Karpas-422 (cell line): ENCODE measurements at places on chromosomes 6 and 20.

- no peak for DNase-seq
Measured at GRCh38 chr6:13159300-13159699, 169.0 kb downstream of the TBC1D7 start.

GRCh38 chr20:45114465-45115385, at the start of gene WFDC5:
Gene WFDC5 (minus strand): TSS chr20:45115174. CDS start chr20:45115083, 91 bp downstream.
- DNase-seq: peak; percentile 52

GRCh38 chr6:30876039-30876730, 8.1 kb upstream of the DDR1 start:
- DNase-seq: no peak

GRCh38 chr20:25198663-25199383, 3.3 kb downstream of the ENTPD6 start:
- DNase-seq: no peak

- DNase-seq: no peak
Measured at GRCh38 chr6:158766621-158767455, 52.3 kb downstream of the EZR start.

DNA sequence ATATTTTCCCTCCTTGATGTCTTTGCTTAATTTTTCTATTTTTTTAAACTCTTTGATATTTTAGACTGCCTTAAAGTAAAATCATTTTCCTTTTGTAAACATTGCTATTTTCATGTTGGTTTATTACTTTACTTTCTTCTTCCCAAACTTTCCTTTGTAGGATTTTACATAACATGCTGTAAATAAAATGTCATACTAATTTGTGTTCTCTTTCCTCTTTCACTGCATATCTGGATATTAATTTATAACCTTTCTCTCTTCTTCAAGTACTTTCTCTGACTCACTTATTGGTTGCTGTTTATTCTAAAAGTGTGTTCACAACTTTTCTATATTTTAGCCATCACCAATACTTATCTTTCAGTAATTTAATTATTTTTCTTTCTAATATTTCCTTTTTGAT, 9.3 kb upstream of the POM121L2 start:
- no peak for DNase-seq

DNA sequence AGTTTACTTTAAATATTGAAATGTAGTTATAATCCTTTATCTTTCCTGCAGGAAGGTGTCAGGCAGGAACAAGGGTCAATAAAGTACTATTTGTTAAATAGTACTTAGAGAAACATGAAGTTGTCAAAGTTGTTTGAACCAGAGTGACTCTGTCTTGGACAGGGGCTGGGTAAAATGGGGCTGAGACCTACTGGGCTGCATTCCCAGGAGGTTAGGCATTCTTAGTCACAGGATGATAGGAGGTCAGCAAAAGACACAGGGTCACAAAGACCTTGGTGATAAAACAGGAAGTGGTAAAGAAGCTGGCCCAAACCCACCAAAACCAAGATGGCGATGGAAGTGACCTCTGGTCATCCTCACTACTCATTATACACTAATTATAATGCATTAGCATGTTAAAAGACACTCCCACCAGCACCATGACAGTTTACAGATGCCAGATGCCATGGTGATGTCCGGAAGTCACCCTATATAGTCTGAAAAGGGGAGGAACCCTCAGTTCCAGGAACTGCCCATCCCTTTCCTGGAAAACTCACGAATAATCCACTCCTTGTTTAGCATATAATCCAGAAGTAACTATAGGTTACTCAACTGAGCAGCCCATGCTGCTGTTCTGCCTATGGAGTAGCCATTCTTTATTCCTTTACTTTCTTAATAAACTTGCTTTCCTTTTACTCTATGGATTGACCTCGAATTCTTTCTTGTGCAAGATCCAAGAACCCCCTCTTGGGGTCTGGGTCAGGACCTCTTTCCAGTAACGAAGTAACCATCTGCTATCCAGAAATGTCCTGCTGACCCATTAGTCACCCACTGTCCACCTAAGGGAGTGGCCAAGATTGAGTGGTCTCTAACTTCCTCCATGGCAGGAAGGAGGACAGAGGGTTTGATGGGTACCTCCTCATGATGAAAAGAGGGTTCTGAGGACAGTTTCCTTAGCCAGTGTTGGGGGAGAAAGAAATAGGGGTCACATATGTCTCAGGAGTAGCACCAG, 19.6 kb downstream of the SLC22A2 start:
- DNase-seq: no peak

DNA sequence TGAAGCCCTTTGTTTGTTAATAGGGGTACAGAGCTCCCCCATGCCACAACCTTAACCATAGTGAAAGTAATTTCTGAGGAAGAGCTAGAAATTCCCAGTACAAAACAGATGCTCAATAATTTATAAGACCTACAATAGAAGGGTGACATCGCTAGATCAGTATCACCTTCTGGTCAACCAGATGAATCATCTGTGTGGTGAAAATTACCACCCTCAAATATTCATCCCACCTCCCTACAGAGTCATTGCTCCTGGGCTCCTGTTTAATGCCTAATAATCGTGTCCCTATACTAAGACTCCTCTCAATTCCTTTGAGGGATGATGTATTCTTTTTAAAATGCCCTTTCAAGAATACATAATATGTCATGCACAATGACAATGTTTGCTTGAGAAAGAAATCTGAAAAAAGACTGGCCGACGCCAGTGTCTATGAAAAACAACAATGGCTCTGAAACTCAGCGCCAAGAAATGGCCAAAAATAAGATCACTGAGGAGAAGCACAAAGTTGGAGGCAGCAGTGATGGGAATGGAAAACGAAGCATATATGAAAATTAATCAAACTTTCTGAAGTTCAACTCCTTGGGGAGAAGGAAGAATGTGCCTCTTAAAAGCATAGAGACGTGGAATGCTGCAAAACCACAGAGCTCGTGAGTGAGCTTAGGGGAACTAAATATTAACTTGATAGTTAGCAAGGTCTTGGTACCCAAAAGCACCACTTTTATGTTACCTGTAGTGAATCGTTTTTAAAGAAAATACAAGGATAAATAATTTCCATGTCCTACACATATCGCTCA, 11.0 kb upstream of the ADGRF5 start:
- DNase-seq: no peak

- peak; percentile 59 for DNase-seq
Measured at GRCh38 chr20:7980332-7981046, 39.1 kb downstream of the TMX4 start.

DNA sequence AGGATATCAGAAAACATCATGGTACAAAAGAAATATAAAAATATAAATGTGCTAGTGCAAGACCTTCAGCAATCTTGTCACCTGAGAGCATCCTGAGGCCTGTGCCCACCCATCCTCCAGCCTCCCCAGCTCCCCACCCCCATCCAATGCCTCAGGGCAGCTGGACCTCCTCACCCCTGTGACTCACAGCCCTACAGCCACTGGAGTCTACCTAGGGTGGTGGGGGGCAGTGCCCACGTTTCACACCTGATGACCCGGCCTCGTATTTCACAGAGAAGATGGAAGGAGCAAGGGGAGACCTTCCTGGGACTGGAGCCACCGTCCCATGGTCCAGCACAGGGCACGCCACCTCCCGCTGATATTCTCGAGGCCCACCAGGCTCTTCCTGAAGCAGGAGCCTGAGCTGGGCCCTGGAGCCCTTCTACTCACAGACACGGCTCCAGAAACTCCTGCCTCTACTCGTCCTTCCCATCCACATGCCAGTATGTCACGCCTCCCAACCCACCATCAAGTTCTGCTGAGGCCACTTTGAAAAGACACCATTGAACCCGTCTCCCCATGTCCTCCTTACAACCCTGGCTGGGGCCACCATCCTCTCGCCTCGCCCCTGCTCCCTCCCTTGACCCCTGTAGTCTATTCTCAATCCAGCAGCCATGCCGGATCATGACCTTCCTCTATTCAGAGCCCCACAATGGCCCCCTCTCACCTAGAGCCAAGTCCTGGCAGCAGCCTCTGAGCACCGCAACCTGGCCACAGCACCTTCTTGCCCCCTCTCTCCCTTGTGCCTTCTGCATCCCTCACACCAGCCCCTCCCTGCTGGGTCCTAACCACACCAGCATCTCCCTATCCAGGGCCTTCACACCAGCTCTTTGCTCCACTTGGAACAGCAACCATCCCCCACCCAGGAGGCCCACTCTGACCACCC, 13.3 kb downstream of the APMAP start:
- no peak for DNase-seq

- DNase-seq: no peak
Measured at GRCh38 chr6:34005901-34006531, 139.9 kb downstream of the GRM4 start.

DNA sequence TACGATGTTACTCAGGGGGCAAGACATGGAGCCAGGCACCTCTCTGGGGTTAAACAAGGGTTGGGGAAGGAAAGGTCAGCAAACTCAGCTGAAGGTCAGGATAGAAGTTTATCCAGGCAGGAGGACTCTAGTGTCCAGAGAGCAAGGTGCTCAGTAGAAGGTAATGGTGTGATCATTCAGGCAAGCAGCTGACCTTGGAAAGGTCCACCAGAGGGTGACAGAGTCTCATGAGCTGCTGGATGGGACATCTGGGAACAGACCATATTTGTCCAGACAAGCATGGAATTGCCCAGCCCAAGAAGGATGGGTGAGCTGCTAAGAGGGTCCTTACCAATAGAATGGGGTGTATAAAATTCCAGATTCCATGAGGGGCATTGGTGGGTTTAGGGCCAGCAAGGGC, 89.5 kb downstream of the MAP3K7 start:
- no peak for DNase-seq

DNA sequence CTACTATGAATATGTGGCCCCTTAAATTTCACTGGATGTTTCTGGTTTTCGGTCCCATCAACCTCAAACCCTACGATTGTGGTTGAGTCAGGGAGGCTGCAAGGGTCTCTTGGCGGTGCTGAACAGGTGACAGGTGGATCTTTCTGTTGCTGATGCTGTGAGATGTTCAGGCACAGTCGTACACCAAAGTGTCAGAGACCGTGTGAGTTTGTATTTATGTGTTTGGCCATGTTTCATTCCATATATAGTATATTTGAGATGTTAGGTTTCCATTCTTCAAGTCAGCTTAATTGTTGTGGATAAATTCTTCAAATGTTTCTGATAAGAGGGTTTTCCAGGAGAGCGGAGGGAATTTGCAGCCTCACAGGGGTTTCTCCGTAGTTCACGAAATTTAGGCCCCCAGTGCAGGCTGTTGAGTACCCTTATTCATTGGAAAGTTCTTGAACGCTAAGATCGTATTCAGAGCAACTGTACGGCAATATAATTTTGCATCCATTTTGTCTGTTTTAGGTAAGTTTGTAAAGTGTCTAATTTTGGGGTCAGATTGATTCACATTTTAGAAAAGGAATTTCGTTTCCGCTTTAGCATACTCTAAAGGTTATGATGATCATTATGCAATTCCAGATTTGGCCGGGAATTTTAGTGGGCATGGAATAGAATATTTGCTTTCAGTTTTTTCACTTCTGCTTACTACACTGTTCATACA, 1.2 kb downstream of the TAB2 start:
- peak; percentile 51 for DNase-seq

DNA sequence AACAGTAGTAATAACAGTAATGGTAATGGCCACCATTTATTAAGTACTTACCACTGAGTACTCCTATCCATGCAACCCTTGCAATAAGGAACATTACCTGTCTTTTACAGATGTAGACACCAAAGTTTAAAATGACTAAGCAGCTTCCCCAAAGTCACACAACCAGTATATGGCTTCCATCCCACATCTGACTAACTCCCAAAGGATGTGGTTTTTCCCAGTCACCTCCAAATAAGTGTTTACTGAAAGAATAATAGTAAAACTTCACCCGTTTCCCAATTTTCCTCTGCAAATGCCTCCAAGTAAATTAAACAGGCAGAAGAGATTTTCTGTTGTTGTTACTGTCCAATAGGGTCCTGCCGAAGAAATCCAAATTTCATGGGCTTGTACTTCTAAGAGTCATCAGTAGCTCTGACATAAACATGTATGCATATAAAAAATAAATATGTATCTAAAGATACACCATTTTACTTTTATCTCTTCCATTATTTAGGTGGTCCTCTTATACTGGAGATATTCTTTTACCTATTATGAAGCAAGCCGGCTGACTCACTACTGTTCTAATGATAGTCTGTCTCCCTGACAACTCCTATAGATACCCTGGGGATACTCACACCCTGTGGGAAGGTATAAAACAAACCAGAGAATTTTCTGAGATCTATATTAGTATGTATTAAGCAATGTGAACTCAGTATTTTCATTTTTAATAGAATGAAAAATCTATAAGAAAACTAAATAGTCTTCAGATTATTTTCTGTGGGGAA, 77.9 kb upstream of the ID4 start:
- DNase-seq: no peak

DNA sequence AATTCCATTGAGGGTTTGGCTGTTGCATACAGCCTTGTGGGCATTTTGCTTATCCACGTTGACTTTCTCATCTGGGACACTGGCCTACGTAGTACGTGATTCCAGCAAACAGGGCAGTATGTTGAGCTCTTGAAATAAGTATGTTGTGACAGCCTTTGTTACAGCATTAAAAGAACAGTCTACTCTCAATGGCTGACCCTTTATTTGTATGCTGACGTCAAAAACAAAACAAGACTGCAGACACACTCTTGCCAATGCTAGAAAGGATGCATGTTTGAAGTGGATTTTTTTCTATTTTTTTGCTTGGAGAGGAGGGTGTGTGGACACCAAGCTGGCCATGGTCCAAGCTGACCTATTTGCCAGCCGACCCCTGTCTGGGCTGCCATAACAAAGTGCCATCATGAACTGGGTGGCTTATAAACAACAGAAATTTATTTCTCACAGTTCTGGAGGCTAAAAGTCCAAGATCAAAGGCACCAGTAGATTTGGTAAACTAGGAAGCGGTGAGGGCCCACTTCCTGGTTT, 10.8 kb upstream of the SNHG17 start:
- DNase-seq: no peak

- peak; percentile 68 for DNase-seq
Measured at GRCh38 chr6:41460742-41461336, 85.3 kb upstream of the FOXP4 start.

- DNase-seq: no peak
Measured at GRCh38 chr6:105795913-105796517, 290.1 kb upstream of the PRDM1 start.

DNA sequence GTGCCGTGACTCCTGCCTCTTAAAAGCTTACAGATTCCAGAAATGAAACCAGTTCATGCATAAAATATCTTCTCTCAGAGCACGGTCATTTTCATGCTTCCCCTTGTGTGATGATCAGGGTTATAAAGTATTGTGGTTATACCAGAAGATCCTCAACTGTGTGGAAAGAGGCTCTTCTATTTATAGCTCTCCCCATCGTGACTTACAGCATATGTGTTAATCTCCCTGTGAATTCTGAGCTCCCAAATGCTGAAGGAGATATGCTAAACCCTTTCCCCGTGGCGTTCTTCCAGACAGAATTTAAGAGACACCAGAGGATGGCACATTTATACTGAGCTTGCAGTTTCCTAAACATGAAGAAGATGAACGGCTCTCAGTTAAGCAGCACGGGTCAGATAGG, 158.8 kb downstream of the CDH26 start:
- DNase-seq: no peak

DNA sequence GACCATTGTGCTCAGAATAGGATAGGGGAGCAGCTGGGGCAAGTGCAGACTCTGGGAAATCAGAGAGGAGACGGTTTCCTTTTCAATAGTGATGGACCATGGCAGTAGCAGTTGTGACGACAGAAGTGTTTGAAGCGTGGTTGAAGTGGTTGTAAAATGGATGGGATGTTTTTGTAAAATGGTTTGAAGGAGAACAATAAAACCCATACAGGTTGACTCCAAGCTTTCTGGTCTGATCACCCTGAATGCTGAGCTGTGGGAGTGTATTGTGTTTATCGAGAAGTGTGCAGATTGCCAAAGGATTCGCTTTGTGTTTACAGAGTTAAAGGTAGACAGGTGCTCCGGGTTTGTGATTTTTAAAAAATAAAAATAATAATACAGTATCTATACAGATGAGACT, 255.2 kb upstream of the SULF2 start:
- no peak for DNase-seq

- no peak for DNase-seq
Measured at GRCh38 chr6:26136321-26136720, 49.1 kb downstream of the HFE start.
